ENCODE measurements at places on chromosomes 16 and 17.

GRCh38 chr16:78628461-78629045, 529.1 kb downstream of the WWOX start:
- DNase-seq = no peak

DNA sequence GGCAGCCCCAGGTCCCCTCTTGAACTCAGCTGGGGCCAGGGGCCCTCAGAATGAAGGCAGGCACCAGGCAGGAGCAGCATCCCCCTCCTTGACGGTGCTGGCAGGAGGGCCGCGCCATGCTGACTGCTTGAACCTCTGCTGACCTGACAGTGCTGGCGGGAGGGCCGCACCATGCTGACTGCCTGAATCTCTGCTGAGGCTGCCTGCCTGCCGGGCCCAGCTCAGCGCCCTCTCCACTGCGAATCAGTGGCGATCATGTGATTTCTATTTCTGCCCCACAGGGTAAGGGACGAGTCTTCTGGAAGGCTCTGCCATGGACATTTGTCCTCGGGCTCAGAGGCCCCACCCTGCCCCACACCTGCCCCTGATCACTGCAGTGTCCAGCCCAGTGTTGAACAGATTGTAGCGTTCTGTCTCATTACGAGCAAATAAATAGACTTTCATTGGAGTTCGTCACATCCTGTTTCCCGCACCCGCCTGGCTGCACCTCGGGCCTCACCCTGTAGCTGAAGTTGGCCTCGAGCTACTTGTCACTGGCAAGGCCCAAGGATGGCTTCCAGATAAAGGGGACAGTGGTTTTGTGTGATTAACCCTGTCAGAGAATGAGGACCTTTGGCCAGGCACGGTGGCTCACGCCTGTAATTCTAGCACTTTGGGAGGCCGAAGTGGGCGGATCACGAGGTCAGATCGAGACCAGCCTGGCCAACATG, 8.6 kb downstream of the C16orf90 start:
- no peak for DNase-seq

DNA sequence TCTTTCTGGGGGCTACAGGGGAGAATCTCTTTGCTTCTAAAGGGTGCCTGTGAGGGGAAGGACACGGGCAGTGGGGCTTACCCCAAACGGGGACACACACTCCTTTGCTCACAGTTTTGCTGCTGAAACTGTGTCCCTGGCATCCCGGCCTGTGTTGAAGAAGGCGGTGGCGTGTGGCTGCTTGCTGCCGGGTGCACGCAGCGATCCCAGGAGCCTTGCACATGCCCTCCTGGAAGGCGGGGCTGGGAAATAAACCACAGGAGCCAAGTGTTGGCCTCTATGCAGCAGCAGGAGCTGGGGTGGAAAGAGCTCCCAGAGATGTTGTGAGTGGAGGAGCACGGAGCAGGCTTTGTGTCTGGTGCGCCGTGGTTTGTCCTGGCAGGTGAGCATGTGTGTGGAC, 131.0 kb upstream of the CIBAR2 start:
- no peak for DNase-seq

- no peak for DNase-seq
Observed at GRCh38 chr17:57266902-57267311, 10.6 kb downstream of the MSI2 start.

DNA sequence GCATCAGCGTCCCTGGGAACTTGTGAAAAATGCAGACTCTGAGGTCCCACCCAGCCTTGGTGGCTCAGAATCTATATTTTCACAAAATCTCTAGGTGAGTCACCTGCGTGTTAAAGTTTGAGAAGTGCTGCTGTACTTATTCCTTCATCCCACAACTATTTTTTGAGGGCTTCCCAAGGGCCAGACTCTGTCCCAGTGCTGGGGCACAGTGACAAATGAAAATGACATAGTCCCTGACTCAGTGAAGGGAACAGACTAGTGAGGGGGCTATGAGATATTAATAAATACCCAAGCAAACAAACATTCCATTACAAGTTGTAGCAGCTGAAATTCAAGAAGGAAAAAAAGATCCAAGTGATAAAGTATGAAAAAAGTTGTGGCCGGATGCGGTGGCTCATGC, 9.9 kb upstream of the EMP2 start:
- no peak for DNase-seq

DNA sequence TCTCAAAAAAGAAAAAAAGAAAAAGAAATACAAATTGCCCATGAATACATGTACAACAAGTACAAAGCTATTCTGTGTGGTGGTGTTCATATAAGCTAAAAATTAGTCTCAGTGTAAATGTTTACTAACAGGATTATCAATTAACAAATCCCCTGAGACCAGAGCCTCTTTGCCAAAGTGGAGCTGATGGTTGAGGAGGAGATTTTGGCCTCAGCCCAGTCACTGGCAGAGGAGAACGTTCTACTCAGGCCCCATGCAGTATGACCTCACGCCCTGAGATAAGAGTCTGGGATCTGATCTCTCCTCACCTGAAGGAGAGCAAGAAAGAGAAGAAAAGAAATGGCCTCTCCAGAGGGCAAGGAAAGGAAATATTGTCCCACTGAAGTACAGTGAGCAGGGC, 35.5 kb upstream of the NOL11 start:
- no peak for DNase-seq

DNA sequence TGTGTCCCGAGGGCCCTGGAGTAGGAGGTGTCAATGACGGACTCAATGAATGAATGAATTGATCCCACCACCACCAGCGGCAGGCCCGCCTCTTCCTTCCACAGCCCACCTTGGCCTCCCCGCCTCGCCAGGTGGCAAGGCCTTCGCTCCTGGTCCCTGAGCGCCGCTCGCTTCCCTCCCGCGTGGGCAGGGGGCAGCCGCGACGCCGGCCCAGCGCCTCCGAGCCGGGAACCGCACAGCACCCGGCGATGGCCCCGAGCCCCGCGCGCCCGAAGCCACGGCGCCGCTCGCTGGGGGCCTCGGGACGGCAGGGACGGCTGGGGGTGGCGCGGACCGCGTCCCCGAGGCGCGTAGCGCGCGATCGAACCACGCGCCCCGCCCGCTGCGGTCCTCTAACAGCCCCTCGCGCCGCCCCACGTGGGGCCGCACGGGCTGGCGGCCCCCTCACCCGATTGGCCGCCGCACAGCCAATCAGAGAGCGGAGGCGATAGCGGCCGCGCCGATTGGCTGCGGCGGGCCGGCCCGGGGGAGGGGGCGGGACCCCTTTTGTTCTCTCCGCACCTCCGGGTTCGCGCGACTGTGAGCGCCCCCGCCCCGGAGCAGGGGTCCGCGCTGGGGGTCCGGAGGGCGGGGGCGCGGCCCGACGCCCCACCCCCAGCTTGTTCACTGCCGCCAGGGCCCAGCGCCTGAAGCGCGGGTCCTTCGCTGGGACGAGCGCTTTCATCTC, 31.4 kb downstream of the ACTG1 start:
- DNase-seq = no peak

DNA sequence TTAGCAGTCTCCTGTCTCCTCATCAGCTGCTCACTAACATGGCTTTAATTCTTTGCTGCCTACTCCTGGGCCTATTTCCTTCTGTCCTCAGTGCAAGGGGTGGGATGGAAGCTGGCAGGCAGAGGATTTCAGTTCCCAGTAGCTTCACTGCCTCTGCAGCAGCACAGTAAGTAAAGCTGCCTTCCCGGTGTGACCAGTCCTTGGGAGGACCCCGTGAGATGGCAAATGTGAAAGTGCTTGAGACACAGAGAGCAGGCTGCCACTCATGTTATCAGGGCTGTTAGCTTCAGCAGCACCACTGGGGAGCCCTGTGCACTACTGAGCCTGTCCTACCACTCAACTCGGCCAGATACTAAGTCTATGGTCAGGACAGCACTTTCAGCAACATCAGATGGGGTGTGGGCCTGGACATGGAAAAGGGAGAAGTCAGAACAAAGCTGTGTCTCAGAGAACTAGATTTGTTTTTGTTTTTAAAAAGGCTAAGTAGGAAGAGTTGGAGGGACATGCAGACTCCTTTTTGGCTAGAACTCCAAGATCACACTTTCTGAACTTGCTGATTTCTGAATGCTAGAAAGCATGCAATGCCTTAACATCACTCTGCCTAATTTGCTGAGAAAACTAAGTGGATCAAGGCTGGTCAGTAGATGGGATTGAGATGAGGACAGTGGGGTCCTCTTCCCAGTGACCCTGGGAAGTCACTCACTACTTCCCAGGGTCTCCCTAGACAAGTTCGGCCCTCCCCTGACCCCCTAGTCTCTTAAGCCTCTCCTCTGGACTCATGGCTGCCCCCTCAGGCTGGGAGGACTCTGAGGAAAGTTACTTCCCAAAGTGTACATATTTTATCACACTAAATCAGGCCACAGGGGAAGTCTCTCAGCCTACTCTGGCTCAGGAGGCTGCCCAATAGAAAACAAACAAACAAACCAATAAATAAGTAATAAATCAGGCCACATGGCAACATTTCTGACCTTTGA, 1.1 kb downstream of the ACSF2 start:
- DNase-seq = no peak

DNA sequence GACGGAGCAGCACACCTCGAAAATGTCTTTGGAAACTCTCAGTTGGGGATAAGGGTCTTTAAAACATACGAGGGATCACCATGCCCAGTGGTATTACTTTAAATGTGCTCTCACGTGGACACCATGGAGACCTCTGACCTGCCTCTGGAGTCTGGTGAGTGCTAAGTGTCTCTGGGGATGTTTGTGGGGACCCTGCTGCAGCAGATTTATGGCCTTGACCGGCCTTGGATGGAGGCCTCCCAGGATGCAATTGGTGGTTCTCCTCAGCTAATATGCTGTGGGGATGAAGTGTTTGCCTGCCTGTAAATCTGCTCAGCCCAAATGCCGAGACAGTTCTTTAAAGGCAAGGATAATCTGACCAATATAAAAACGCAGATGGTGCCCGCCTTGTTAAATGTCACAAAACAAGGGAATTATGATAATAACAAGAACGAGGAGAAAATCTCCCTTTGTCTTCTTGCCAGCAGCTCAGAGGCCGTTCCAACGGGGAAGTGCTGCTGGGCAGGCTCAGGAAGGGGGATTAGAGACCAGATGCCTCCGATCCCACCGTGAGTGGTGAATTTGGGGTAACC, 154.4 kb downstream of the ABCC12 start:
- no peak for DNase-seq

DNA sequence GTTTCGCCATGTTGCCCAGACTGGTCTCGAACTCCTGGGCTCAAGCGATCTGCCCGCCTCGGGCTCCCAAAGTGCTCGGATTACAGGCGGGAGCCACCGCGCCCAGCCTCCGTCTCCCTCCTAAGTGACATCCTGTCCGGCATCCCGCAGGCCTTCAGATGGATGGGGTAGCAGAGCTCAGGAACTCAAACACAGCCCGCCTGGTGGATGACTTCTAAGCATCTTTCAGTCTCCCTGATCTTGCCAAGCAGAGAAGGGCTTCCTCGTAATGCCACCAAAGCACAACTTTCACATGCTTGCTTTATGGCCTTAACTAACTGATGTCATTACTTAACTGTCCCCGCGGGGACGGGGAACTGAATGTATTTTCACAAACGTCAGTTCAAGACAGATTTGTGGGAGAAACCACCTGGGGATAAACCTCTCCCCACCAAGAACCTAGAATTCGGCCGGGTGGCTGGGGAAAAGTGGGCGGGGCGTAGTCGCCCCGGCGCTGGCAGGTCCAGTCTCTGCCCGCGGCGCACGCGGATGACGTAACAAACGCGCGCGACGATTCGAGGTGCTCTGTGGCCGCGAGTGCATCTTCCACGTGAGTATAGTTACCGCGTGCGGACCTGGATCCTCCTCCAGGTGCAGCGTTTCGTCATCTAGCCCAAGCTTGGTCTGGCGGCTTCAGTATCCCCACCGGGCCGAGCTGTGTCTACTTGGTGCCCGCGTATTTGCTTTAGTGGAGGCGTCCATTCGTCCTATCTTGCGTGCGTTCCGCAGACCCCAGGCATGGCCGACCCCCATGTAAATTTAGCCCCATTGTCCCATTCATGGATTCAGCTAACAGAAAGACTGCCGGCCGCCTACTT, at the start of gene PFAS:
PFAS (plus strand) TSS at position 539 of the 857 bp plus-strand sequence. CDS start 4,649 bp downstream, outside the sequence.
- peak; percentile 72 for DNase-seq

DNA sequence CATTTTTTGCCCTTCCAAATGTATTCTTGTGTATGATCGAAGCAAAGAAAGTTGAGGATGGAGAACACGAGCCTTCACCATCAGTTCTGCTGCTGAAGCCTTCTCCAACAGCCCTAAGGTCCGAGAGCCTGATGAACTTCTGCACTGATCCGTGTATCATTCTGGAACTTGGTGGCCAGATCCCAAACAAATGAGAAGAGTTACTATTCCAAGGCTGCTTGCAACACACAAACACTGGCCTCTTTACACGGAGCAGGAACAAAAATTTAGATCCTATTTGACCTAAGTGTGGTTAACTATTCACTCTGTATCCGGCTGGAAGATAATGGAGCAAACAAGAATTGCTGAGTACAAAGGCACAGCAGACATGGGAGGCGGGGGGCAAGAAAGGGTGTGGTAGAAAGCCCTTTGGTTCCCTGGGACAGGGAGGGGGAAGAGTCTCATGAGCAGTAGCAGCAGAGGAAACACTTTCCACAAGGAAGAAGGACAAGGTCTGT, 282.9 kb downstream of the SOX9 start:
- no peak for DNase-seq

DNA sequence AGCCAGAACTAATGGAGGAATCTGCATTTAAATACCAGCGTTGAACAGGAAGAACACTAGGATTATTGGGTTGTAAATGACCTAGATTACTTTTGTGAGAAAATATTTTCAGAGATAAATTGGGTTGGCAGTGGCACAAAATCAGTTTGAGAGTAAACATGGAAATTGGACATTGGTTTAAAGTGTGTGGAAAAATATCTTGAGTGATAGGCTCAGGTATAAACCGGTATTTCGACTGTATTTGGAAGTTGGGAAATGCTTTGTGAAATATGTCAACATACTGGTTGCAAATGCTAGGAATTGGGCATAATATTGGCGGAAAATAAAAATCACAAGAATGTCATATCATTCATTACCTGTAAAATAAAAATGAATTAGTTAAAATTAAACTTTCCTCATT, 15.1 kb downstream of the PRKAR1A start:
- DNase-seq = no peak

DNA sequence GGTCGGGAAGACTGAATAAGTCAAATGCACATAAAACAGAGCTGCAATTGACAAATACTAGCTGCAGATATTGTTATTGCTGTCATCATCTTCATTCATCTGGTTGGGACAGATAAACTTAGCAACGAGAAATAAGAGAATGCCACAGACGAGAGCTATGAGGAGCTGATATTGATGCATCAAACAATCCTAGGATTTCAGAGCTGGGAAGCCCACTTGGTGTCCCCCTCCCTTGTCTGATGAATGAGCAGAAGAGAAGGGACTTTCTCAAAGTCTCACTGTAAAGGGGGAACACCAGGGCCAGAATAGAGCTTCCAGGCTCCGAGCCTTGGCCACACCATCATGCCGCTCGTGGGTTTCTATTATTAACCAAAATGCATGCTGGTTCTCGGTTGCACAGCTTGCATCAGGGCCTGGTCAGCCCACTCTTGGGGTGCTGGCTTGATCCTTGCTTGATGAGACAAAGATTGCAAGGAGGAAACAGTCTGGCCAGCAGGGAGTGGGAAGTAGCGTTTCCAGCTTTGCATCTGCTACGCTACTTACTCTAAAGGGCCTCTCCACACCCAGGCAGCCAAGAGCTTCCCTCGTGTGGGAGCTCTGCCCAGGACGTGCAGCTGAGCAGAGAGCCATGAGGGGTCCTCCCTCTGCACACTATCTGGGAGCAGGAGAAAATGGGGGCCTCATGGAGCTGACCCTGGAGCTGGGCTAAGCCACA, 28.4 kb upstream of the EMP2 start:
- DNase-seq = no peak
